ENCODE measurements at places on chromosomes 12 and 14. TPM values are rescaled to one million over a fixed set of nuclear protein-coding genes. Genes with fewer than 3 reads are reported as not detected.
A peak's percentile ranks its signal among the peaks of the same experiment; 100 is the strongest.

- peak; percentile 58 for DNase-seq
- H3K4me3 ChIP-seq, result no peak overlapping the region
- no peaks in the 10 kb centered on the region for H3K4me1 ChIP-seq
- H3K36me3 ChIP-seq, result no peaks in the 10 kb centered on the region
These were observed 215.4 kb upstream of the DIO2 start for GRCh38 chr14:80426683-80427082.

GRCh38 chr12:39369756-39370155, 73.2 kb downstream of the KIF21A start:
- no peak overlapping the region for H3K27ac ChIP-seq
- no peak for DNase-seq
- H3K36me3 ChIP-seq, result no peaks in the 10 kb centered on the region
- H3K27me3 ChIP-seq, result no peaks in the 10 kb centered on the region
- no peaks in the 10 kb centered on the region for H3K4me1 ChIP-seq

GRCh38 chr14:68501171-68501570, 291.7 kb downstream of the ZFP36L1 start:
- no peak overlapping the region for H3K4me3 ChIP-seq
- no peaks in the 10 kb centered on the region for H3K27me3 ChIP-seq
- no peak for DNase-seq
- H3K4me1 ChIP-seq, result peaks cover 4% of the 10 kb centered on the region

GRCh38 chr14:65414961-65415589, 2.5 kb downstream of the FUT8 start:
- no peaks in the 10 kb centered on the region for H3K27me3 ChIP-seq
- H3K4me1 ChIP-seq, result peaks cover 2% of the 10 kb centered on the region
- no peak overlapping the region for H3K27ac ChIP-seq
- peak; percentile 69 for DNase-seq
- H3K36me3 ChIP-seq, result no peaks in the 10 kb centered on the region

GRCh38 chr12:92133795-92134637, 11.6 kb downstream of the BTG1 start:
- H3K4me1 ChIP-seq, result peaks cover 22% of the 10 kb centered on the region
- H3K27ac ChIP-seq, result no peak overlapping the region
- no peak overlapping the region for H3K4me3 ChIP-seq

GRCh38 chr12:2273288-2273687, 220.5 kb downstream of the CACNA1C start:
- peaks cover 15% of the 10 kb centered on the region for H3K4me1 ChIP-seq
- peak; percentile 58 for DNase-seq
- H3K4me3 ChIP-seq, result no peak overlapping the region
- no peaks in the 10 kb centered on the region for H3K36me3 ChIP-seq
- H3K27ac ChIP-seq, result peak overlapping the region; percentile 24
- H3K27me3 ChIP-seq, result no peaks in the 10 kb centered on the region

- no peak overlapping the region for H3K27ac ChIP-seq
- H3K4me3 ChIP-seq, result peak overlapping the region; percentile 84
- H3K36me3 ChIP-seq, result no peaks in the 10 kb centered on the region
- H3K4me1 ChIP-seq, result peaks cover 7% of the 10 kb centered on the region
These were observed 1.6 kb downstream of the GLTP start for GRCh38 chr12:109878749-109879148.

- H3K27ac ChIP-seq, result no peak overlapping the region
- DNase-seq, result no peak
- H3K4me3 ChIP-seq, result no peak overlapping the region
- H3K27me3 ChIP-seq, result no peaks in the 10 kb centered on the region
These were observed 222.5 kb upstream of the DDHD1 start for GRCh38 chr14:53375599-53375998.

GRCh38 chr14:105888151-105888550, 361.8 kb downstream of the TMEM121 start:
- H3K27me3 ChIP-seq, result no peaks in the 10 kb centered on the region
- H3K36me3 ChIP-seq, result no peaks in the 10 kb centered on the region
- H3K4me3 ChIP-seq, result no peak overlapping the region

GRCh38 chr12:116146386-116146785, 131.1 kb downstream of the MED13L start:
- no peaks in the 10 kb centered on the region for H3K36me3 ChIP-seq
- H3K4me1 ChIP-seq, result peaks cover 20% of the 10 kb centered on the region
- DNase-seq, result no peak
- no peak overlapping the region for H3K27ac ChIP-seq
- H3K27me3 ChIP-seq, result no peaks in the 10 kb centered on the region
- no peak overlapping the region for H3K4me3 ChIP-seq

- no peaks in the 10 kb centered on the region for H3K4me1 ChIP-seq
- H3K27ac ChIP-seq, result no peak overlapping the region
- H3K4me3 ChIP-seq, result no peak overlapping the region
- no peak for DNase-seq
These were observed 134.2 kb downstream of the SMOC1 start for GRCh38 chr14:70013271-70013873.

DNA sequence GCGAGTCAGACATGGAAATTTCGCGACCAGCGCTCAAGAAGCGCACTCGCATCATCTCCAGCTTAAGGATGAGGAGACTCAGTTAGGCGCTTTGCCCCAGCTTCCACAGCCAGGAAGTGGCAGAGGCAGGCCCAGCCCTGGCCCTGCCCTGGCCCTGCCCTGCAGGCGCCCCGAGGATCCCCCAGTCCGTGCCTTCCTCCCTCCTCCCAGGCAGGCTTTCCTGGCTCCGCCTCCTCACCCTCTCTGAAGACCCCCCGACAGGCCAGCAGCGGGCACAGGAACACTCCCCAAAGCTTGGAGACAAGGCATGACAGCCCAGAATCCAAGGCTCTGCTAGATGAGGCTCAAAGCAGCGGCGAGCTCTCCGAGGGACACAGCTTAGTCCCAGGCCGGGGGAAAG, 25.1 kb downstream of the UBR7 start:
- H3K27ac ChIP-seq, result no peak overlapping the region
- H3K36me3 ChIP-seq, result peaks cover 3% of the 10 kb centered on the region
- H3K27me3 ChIP-seq, result no peaks in the 10 kb centered on the region
- no peak for DNase-seq
- H3K4me1 ChIP-seq, result no peaks in the 10 kb centered on the region
- peak overlapping the region; percentile 61 for H3K4me3 ChIP-seq

Gene NELL2
- total RNA-seq, result 0.26 TPM

Gene SERPINA3
- total RNA-seq, result 7.2 TPM

Gene GALNT8
- total RNA-seq, result under 0.01 TPM

Gene SLC8A3
- under 0.01 TPM for total RNA-seq

Gene BDKRB1
- 16.7 TPM for total RNA-seq
